CD4-positive, alpha-beta T cell treated with Interleukin-6 at 100 ng/mL for 8 hours (primary cell): ENCODE measurements at places on chromosomes 1 and 21.

- DNase-seq: no peak
Observed at GRCh38 chr1:203584507-203584906, 42.1 kb upstream of the ATP2B4 start.

GRCh38 chr1:175600721-175601440, 142.5 kb downstream of the TNR start:
- no peak for DNase-seq

GRCh38 chr1:94851571-94851970, 31.4 kb downstream of the SLC44A3 start:
- no peak for DNase-seq

DNA sequence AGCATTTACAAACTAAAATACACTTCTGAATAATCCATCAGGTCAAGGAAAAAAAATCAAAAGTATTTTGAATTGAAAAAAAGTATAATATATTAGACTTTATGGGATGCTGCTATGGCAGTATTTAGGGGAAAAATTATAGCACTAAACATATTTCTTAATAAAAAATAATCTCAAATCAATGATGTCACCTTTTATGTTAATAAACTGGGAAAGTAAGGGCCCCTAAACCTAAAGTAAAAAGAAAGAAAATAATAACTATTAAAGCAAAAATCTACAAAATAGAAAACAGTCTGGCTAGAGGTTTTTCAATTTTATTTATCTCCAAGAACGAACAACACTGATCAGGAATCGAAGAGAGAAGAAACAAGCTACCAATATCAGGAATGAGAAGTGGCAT, 160.8 kb upstream of the PLXNA2 start:
- DNase-seq: no peak

- DNase-seq: no peak
Observed at GRCh38 chr1:70528590-70529333, 117.7 kb downstream of the CTH start.

DNA sequence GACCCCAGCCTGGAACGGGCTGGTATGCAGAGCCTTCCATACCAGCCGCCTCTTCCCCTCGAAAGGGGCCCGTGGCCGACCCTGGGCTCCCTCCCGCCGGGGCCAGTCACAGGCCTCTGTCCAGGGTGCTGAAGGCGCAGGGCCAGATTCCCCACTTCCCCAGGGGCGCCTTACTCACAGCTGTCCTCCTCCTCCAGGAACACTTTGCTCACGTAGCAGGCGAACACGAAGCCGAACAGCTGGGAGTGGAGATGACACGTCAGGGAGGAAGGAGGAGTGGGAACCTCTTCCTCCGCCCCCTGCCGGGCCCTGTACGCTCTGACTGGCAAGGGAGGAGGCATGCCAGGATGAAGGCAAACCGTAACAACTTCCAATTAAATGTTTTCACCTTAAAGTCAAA, 57.3 kb downstream of the NKAIN1 start:
- DNase-seq: no peak

- no peak for DNase-seq
Observed at GRCh38 chr1:6367381-6368012, 26.1 kb downstream of the ACOT7 start.

GRCh38 chr1:226607268-226607660, 58.7 kb downstream of the STUM start:
- DNase-seq: no peak

DNA sequence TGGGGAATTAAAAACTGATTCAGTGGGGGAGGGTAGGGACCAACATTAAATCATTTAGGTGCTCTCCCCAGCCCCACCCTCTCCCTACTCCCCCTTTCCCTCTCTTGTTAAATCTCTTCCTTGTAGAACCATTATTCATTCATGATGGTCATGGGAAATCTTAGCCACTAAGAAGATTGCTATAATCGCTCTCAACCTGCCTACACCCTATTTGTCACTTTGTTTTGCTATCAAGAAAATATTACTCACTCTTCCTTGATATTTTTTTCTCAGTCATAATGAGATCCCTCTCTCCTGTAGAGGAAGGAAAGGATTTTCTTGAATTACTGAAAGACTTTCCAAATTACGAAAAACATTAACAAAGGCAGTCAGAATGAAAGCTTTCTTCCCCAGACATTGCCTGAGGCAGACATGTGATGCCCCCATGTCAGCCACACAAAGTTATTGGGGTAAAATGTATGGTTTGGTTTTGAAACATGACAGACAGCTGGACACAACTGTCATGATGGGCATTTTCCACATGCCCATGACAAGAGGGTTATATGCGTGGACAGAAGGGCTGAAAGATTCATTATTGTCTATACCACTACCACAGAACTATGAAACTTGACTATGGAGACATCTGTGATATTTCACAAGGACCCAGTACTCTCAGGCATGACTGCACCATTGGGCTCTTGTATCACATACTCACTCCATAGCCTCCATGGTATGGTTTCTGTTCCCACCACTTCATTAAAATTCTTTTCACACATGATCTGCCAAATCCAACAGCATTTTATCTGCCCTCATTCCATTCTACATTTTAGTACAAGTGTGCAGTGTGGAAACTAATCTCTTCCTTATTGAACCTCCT, 420.1 kb downstream of the DISC1 start:
- DNase-seq: no peak

DNA sequence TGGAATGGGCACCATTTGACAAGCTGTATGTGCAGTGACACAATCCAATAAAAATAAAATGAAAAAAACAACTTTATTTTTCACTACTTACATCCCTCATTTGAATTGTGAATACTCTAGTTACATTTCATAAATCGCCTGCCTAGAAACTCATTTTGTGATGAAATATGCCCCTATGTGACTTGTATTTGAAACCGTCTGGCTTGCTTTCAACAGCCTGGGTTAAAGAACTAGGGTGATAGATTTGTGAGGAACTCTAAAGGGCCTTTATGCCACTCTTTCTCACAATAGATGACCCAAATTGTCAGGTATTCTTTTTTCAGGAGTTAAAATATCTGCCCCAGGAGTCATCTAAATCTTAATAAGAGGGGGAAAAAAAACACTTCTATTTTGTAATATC, 137.9 kb downstream of the DAB1 start:
- no peak for DNase-seq

DNA sequence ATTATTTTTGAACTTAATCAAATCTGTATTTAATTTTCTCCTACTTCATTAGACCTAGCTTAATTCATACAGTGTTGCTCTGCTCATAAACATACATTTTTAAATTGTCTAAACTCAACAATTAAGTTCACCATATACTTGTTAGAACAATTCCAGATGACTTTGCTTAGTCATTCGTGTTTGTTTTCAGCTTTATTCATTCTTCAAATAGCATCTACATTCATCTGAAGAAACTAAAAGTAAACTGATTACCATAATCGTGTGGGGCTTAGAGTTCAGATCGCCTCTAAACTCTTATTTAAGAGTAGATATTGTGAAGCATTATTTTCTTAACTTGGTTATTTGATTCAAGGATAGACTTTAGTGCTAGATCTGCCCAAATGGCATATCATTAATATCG, 34.4 kb downstream of the KLHL20 start:
- DNase-seq: no peak

GRCh38 chr1:15668089-15668754, 15.9 kb upstream of the PLEKHM2 start:
- DNase-seq: no peak

- peak; percentile 62 for DNase-seq
Observed at GRCh38 chr1:12166834-12167492, at the start of gene TNFRSF1B. TSS of gene TNFRSF1B (plus strand) at chr1:12166991. CDS start at chr1:12167092, 101 bp downstream.

- no peak for DNase-seq
Observed at GRCh38 chr1:235246022-235246948, 81.7 kb downstream of the ARID4B start.

GRCh38 chr21:28752131-28752530, 240.5 kb downstream of the LTN1 start:
- DNase-seq: no peak
